ENCODE measurements at places on chromosomes 2 and 18. TPM values are rescaled to one million over a fixed set of nuclear protein-coding genes. Genes with fewer than 3 reads are reported as not detected.

The AQP12B gene
- total RNA-seq, result not detected

The DSG1 gene
- total RNA-seq, result 0.64 TPM

The DSC3 gene
- 193 TPM for total RNA-seq

The EIF2AK2 gene
- total RNA-seq, result 10.5 TPM

The XIRP2 gene
- not detected for total RNA-seq

The GLB1L gene
- 3.7 TPM for total RNA-seq

The CNOT11 gene
- total RNA-seq, result 15.5 TPM

The CFC1 gene
- not detected for total RNA-seq

The FHL2 gene
- total RNA-seq, result 67.2 TPM

The PRKRA gene
- 42.6 TPM for total RNA-seq

The ANKRD30B gene
- total RNA-seq, result not detected

The MOGAT1 gene
- total RNA-seq, result not detected

The UBE2E3 gene
- total RNA-seq, result 27.4 TPM

The TBC1D8 gene
- 25.3 TPM for total RNA-seq

The CEP192 gene
- total RNA-seq, result 25.8 TPM

The AGBL5 gene
- total RNA-seq, result 16.5 TPM

The EN1 gene
- not detected for total RNA-seq

The APCDD1 gene
- total RNA-seq, result 0.64 TPM

The ALK gene
- not detected for total RNA-seq

The MLPH gene
- 14.7 TPM for total RNA-seq

The GPR35 gene
- 0.26 TPM for total RNA-seq

DNA sequence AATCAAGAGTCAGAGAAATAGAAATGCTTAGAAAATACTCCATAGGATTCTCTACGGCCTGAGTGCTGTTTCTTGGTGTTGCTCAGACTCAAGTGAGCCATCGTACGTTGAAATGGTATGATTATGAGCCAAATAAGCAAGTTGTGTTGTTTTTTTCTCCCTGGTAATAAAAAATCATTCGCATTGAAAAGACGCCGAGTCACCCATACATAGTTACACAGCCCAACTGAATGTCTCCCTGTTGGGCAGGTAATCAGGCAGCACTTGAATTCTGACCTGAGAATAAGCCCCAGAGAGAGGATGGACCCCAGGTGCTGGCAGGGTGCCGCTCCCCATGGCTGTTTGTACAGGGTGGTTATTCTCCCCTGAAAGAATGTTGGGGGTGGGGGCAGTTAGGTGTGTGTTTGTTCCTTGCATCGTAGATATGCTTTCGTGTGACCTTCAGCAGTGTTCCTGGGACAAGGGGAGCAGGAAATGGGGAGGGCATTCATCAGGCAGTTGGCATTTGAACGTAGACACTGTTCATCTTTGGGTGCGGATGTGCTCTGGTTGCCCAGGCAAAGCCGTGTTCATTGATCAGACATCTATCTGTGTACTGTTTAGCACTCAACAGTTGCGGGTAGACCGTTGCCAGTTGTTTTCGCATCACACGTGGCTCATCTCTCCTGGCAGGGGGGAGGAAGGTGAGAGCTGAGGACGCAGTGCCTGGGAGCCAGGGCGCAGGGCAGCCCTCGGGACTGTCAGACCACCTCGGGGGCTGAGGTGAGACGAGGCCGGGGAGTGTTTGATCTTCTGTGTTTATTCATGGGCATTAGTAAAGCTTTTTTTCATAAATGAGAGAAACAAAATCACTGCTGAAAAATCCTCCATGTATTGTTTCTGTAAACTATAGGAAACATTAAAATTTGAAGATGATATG is 27.3 kb downstream of the MTCL1 start:
- no peak for DNase-seq

- DNase-seq, result no peak
Measured at GRCh38 chr2:103464831-103465230, 703.0 kb downstream of the TMEM182 start.

- DNase-seq, result no peak
Measured at GRCh38 chr18:48645427-48646002, 106.7 kb downstream of the CTIF start.

DNA sequence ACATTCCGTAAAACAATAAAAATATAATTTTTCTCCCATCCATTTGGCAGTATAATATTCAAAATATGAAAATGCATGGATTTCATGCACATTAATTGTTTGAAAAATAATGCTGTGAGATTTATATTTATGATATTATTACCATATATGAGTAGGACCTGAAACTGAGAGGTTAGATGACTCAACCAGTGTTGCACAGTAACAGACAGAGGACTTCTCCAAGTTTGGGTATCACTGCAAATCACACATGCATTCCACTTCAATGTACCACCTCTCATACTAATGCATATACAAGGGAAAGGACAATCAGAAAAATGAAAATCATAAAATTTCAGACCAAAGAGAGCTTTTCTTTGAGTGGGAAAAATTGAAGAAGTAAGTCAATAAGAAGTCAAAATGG is 269.5 kb downstream of the SOCS6 start:
- no peak for DNase-seq

GRCh38 chr18:23528580-23529472 is 25.5 kb downstream of the RMC1 start:
- no peak for DNase-seq

GRCh38 chr2:218396688-218397462 is 2.8 kb upstream of the CTDSP1 start:
- peak; percentile 64 for DNase-seq

- DNase-seq, result peak; percentile 91
Measured at GRCh38 chr2:138615257-138615656, 113.7 kb downstream of the SPOPL start.

GRCh38 chr2:31654241-31654640 is 73.5 kb upstream of the SRD5A2 start:
- no peak for DNase-seq

GRCh38 chr2:24643051-24643450 is 150.1 kb downstream of the PTRHD1 start:
- no peak for DNase-seq

DNA sequence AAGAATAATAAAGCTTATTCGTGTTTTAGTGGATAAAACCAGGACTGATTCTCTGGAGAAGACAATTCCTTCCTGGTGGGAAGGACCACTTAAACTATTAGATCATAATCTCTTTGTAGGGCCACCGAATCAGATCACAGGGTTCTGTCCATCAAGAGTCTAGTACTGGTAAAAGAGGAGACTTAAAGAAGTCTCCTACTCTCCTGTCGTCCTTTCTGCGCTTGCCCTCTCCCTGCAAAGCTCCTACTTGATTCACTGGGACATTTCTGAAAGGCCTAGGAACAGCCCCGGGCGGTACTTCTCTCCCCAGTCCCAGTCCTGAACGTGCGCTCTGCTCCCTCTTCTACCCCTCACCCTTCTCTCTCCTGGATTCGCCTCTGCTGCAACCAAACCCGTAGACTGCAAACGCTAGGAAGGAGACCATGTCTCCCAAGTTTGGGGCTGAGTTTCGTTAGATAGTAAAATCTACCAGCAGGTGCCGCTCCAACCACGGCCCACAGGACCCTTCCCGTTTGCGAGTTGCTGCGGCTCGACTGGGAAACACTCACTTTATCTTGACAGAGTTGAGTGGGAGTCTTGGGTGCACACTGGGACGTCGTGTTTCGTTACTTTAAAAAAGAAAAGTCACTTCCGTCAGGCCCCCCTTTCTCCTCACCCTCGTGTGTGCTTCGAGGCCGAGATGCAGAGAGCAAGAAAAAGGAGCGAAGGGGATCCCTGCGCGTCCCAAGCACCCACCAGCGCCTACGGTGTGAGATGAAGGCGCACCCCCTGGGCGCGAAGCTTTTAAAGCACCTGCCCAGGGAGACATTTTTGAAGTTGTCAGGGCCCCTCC is 923 bp downstream of the FIGLA start:
- peak; percentile 48 for DNase-seq

- DNase-seq, result no peak
Measured at GRCh38 chr2:111222204-111222866, 101.6 kb downstream of the BCL2L11 start.

- peak; percentile 17 for DNase-seq
Measured at GRCh38 chr2:127100251-127101047, 6.5 kb downstream of the BIN1 start.

DNA sequence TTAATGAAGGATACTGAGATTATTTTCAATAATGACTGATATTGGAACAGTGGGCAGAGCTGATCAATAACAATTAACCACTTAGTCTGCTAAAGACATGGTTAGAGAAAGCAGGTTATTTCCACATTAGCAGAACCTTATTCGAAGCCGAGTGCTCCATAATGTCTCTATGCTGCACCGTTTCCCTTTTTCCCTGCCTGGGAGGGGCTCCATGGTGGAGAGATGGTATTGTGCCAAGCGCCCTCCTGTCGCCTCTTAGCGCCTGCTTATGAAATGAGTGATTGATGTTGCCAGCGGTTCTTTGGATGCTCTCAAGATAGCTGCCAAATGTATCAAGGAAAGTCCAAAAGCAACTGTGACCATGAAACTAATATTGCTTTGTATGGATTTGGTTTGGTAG is 34.6 kb upstream of the INSIG2 start:
- DNase-seq, result no peak

- DNase-seq, result no peak
Measured at GRCh38 chr2:53827398-53828175, 32.2 kb downstream of the GPR75 start.

- peak; percentile 90 for DNase-seq
Measured at GRCh38 chr2:16005816-16006536, 65.6 kb downstream of the MYCN start.

GRCh38 chr2:48092846-48093803 is 186.8 kb upstream of the FBXO11 start:
- no peak for DNase-seq

DNA sequence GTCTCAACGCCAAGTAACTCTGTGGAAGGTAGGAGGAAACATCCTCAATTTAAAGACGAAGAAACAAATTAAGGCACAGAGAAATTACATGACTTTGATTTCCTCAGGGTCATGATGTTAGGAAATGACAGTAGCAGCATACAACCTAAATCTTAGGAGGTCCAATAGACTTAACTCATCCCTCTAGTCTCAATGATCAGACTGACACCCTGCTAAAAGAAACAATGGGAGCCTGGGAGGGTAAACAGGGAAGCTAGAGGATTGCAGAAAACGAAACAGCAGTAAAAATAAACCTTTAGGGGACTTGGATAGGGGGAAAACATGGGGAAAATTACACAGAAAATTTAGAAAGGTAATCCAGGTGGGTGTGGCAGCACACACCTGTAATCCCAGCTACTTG is 56.0 kb downstream of the ROCK2 start:
- no peak for DNase-seq

DNA sequence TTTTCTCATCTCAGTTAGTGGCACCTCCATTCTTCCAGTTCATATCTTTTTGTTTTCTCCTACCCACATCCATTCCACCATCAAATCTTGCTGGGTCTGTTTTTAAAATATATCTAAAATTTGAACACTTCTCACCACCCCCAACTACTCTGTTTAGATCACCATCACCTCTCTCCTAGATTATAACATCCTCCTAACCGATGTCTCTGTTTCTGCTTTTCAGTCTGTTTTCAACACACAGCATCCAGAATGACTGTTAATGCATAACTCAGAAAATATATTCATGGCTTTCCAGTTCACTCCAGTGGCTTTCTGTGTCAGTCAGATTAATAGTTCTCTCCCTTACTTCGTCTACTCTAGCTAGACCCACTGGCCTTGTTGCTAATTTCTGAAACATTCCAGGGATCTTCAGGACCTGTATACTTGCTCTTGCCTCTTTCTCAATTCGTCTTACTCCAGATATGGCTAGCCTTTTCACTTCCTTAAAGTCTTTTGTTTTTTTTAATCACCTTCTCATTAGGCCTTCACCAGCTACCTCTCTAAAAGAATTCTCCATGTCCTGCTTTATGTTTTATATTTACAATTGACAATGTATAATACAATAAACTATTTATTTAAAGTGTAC is 105.3 kb downstream of the COMMD1 start:
- DNase-seq, result no peak

GRCh38 chr2:174775571-174775980 is 11.3 kb upstream of the CHRNA1 start:
- peak; percentile 62 for DNase-seq

DNA sequence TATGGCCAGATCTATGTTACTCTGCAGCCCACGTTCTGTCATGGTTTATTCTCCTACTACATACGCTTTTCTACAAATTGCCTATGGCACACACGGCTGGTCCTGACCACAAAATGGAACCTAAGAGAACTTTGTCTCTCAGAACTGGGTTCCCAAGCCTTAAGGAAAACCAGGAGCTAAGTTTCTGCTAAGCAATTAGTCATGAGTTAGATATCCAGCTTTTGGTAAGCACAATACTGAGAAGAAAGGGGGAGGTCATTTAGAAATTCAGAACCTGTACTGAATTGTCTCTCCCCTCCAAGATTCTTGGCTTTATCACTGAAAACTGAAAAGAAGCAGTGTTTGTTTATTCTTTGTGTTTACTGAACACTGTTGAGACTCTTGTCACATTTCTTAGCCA is 283.5 kb upstream of the TANK start:
- DNase-seq, result peak; percentile 40

- DNase-seq, result peak; percentile 55
Measured at GRCh38 chr2:206392118-206392517, 51.2 kb upstream of the ADAM23 start.

DNA sequence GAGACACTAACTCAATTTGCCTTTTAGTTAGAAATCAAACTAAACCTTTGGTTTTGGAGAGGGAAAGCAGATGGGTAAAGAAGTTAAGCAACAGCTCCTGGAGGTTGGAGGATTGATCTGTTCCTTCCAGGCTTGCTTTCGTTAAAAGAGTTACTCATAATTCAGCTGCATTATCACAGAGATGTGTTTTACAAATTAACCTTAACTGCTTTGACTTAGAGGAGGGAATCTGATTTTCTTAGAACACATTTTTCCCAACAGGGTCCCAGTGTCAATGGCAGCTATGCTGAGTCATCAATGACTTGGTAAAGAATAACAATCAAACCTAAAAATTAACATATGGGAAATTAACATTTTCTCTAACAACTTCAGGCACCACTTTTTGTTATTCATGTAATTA is 113.4 kb downstream of the COPS8 start:
- no peak for DNase-seq

DNA sequence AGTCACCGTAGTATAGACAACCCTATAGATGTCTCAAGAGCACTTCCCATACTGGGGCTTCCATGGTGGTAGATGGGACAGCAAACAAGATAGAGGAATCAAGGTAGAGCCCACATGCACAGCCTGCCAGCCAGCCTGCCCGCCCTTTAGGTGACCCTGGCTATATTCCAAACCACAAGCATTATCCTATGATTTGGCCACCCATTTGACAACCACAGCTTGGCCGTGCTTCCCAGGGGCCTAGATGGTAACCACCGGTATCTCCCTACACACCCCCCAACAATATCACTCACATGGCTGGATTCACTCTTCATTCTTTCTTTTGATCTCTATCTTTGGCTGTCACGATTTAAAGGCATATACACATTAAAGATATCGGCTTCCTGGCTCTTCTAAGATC is 85.3 kb downstream of the CDK15 start:
- DNase-seq, result no peak

GRCh38 chr2:88666576-88666975 is 24.9 kb upstream of the RPIA start:
- DNase-seq, result no peak

GRCh38 chr2:176544991-176545956 is 276.0 kb downstream of the MTX2 start:
- no peak for DNase-seq

All from bronchial epithelial cell (primary cell).